Tongue (tissue), 3 donors: ENCODE measurements at places on chromosomes 3 and 15.

GRCh38 chr3:133941415-133941821 lies 45.7 kb upstream of the RAB6B start:
- peak; percentile 76 for DNase-seq

GRCh38 chr3:110126065-110126464 lies 788.7 kb upstream of the DPPA4 start:
- no peak for DNase-seq

DNA sequence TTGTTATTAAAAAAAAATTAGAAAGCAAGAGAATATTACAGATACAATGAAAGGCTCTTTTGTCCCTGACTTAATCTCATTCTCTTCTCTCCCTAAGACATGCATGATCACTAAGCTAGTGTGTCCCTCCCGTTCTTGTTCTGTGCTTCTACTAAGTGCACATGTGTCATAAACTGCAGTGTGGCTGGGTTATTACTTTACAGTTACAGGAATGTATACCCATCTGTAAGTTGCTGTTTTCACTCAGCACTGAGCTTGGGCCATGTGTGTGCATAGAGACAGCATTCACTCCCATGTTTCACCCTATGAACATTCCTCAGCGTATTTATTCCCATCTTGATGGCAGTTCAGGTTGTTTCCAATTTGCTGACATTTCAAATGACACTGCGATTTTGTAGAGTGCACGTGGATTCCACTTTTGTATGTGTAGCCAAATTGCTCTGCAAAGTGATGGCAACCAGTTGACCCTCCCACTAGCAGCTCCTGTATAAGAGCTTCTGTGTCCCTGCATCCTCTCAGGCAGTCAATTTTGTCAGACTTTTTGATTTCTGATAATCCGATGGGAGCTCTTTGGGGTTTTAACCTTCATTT lies 145.8 kb upstream of the UBE2E1 start:
- no peak for DNase-seq

DNA sequence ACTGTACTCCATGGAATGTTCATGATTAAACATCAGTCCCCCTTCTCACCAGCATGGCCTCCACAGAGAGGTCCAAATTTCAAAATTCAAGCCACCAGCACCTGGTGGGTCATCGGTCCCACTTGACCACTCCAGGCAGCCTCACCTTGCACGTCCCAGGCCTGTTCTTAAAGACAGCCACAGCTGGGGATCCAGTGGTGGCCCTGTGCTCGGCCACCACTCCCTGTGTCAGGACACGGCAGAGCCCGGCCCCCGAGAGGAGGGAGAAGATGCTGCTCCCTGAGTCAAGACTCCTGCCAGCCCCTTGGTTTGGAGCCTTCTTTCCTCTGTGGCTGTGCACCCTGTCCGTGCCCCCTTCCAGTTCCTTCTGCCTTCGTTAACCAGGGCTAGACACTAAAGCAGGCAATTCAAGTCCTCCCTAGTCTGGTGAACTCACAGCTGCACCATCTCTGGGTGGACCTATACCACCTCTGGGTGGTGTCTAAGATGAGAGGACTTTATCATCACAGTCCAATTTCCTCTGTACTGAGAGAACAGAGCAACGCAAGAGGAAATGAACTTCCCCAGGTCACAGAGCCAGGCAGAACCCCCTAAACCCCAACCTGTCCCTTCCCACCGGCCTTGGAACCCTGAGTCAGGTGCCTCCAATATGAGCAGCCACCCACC lies 97.1 kb downstream of the MEGF11 start:
- DNase-seq: no peak

DNA sequence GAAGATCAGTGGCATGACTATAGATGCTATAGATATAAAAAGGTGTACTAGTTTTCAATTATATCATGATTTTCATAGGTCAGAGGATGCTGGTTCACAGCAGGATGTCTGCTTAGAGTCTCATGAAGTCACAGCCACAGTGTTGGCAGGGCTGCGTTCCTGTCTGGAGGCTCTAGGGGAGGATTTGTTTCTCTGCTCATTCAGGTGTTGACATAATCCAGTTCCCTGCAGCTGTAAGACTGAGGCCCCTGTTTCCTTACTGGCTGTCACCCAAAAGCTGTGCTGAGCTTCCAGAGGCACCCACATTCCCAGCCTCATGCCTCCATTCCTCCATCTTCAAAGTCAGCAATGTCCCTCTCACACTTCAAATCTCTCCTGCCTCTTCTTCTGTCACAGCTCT lies 170.7 kb downstream of the OCA2 start:
- DNase-seq: peak; percentile 68

- no peak for DNase-seq
These were observed 20.8 kb upstream of the VPS8 start for GRCh38 chr3:184791171-184791570.

GRCh38 chr3:66572090-66572675 lies 71.4 kb upstream of the LRIG1 start:
- DNase-seq: peak; percentile 79

DNA sequence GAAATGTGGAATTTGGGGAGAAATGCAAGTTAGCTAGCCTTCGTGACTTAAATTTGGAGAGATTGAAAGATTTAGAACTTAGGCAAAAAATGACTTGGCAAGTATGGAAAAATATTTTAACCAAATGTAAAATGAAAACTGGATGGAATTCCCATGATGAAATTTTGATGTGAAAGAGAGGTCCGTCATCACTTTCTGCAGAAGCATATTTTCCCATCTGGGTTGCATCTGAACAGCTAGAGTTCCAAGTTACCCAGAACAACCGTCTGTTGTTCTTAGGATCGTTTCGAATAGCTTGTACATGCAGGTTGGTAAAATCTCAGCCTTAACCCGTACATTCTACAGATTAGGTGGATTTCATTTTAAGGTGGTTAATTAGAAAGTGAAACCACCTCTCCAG lies 136.3 kb downstream of the GHSR start:
- peak; percentile 55 for DNase-seq

GRCh38 chr3:152595975-152596821 lies 238.7 kb upstream of the P2RY1 start:
- peak; percentile 70 for DNase-seq
